Astrocyte of the hippocampus (primary cell): ENCODE measurements at places on chromosomes 1 and 21.
A peak's percentile ranks its signal among the peaks of the same experiment; 100 is the strongest.

DNA sequence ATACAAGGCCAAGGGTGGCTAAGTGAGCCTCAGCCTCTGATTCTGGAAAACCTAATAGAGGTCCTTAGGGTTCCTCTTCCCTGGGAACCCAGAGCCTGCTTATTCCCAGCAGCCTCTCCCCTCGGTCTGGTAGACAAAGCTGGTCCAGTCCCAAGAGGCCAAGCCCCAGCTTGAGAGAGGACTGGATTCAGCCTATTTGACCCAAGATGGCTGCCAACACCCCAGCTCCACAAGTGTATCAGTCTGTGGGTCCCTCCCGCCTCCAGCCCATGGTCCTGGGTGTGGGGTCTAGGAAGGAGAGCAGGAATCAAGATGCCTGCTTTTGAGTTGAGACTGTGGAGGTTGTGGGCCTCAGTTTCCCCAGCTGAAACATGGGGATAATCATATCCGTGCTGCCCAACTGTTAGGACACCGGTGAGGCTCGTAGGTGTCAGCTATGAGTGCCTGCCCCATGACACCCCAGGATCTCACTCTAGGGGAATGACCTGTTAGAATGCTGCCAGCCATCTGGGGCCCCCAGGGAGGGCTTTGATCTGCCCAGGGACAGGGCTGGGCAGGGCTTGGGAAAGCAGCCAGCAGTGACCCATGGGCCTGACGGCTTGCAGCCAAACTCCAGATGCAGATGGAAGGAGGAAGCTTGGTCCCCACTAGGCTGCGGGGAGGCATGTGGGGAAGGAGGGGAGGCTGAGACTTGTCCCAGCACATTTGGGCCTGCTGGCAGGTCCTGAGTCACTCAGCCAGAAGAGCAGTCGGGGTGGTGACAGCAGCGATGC lies 45.4 kb downstream of the NUAK2 start:
- DNase-seq = no peak

GRCh38 chr1:81618376-81618775 lies 182.4 kb upstream of the ADGRL2 start:
- no peak for DNase-seq

DNA sequence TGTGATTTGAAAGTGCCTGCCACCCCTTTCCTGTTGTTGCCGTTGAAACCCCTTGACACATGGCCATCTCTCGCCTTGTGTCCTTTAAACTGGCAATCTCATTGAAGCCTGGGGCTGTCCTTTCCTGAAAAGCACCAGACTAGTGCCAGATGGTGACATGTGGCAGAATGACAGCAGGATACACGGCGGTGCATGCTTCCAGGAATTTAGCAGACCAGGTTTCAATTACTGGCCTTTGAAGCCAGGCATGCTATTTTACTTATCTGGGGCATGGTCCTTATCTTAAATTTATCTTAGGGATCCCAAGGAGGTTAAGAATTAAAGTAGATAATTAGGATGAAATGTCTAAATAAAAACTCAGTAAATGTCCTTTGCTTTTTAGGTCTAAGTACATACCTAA lies 15.2 kb downstream of the PLPPR4 start:
- DNase-seq = no peak

GRCh38 chr1:7373876-7374562 lies 397.1 kb upstream of the VAMP3 start:
- peak; percentile 63 for DNase-seq

DNA sequence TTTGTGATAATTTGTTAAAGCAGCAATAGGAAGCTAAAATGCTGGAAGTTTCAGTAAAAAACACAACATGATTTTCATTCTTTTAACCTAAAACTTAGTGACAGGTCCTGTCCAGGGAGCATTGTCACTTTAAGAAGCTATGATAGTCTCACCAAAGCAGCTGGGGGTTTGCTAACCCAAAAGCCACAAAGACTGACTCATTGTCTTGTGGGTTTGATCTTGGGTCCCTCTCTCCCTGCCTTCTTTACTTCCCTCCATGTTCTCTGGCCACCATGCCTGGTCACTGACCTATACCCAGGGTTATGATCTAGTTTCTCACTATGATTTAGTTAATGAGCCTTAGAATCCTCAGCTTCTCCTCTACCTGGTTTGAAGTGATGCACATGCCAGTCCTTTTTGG lies 213.5 kb upstream of the PTGFR start:
- peak; percentile 65 for DNase-seq

DNA sequence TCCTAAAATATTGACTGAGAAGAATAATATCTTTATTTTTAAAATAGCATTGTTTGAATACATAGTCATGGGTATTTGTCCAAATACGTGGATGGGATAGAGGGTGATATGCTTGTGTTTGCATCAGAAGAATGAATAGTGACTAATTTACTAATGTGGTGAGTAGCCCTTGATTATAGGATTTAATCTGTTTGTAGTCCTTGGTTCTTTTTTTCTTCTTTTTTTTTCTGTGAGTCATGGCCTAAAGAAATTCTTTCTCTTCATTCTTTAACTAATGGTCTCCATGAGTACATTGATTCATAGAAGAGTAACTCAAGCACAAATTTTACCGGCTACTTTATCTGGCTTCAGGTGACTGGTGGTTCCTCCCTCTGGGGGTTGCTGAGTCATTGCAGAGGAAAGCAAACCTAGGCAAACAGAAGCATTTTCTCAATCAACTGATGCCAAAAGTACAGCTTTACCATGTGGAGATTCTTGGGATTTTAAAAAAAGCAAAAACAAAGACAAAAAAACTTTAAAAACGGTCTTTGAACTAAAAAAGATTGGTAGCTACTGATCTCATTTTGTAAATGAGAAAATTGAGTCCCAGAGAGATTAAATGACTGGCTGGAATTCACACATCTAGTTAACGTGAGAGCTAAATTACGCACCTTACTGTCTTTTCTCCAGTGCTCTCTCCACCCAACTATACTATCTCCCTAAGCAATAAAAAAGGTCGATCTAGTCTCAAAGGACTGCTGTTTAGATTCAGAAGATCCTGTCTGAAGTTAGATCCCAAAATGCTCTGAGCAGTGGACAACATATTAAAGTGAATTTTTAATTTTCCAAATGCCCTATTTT lies 40.5 kb downstream of the AK5 start:
- peak; percentile 92 for DNase-seq

DNA sequence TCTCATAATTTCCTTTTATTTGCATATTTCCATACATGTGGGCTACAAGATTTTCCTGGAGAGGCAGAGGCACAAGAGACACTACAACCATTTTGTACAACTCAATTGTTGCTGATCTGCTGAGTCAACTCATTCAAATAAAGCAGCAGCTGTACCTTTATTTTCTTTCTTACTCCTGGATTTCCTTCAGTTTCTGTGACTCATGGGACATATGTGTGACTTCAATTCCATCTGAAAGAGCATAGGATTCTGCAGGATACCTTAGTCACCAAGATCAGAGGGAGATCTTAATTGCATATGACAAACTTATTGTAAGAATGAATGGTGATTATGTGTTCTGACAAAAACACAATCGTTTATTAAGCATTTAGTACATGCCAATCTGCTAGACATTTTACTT lies 2219.4 kb downstream of the NCAM2 start:
- DNase-seq = no peak

DNA sequence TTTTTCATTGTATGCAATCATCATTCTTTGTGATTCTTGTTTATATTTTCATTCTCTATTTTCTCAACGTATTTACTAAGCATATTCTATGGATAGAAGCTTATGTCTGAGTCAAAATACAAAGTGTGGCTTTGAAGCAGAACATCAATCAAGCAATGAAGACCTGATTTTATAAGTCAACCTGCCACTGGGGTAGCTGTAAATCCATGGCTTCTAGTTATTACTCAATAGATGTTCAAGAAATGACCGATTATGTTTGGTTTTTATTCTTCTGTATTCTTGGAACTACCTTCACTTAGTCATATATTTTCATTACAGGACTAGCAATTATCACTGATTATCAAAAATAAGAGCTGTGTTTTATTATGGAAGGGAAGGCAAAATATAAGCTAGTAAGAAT lies 20.5 kb upstream of the PTGS2 start:
- no peak for DNase-seq

GRCh38 chr1:43304771-43305300 lies 4.1 kb downstream of the TIE1 start:
- no peak for DNase-seq

- peak; percentile 12 for DNase-seq
Measured at GRCh38 chr1:222233444-222234158, 314.3 kb downstream of the HHIPL2 start.

- no peak for DNase-seq
Measured at GRCh38 chr1:70902211-70902610, 145.4 kb downstream of the PTGER3 start.

DNA sequence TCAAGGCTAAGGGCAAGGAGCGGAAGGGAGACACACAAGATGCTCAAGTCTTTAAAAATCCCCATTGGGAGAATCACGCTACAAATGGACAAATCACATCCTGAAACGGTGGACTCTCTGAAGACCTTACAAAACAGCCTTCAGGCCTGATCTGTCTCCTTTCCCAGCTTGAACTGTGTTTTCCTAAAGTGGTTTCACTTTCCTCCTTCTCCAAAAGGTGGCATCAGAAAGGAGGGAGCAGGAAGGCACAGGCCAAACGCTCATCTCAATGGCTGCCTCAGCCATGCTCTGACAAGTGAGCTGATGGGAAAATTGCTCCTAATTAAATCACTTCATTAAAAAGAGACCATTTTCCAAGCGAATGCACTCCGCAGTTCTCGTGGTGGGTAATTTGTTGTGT lies 47.7 kb downstream of the UTP25 start:
- peak; percentile 82 for DNase-seq

- DNase-seq = no peak
Measured at GRCh38 chr21:45071874-45072737, 2.3 kb upstream of the ADARB1 start.

DNA sequence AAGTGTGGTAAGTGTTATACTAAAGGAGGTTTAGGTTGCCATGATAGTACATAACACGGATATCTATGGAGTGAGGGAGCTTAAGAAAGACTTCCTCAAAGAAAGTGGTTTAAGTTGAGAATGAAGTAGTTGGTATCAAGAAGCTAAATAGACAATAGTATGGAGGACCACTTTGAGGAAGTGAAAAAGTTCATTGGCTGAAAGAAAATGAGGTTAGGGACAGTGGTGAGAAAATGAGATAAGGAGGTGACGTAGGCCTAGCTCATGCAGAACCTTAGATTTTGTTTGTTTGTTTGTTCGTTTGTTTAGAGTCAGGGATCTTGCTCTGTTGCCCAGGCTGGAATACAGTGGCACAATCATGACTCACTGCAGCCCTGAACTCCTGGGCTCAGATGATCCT lies 72.2 kb upstream of the PPIH start:
- no peak for DNase-seq

- DNase-seq = peak; percentile 74
Measured at GRCh38 chr1:219329578-219329977, 155.9 kb downstream of the LYPLAL1 start.

DNA sequence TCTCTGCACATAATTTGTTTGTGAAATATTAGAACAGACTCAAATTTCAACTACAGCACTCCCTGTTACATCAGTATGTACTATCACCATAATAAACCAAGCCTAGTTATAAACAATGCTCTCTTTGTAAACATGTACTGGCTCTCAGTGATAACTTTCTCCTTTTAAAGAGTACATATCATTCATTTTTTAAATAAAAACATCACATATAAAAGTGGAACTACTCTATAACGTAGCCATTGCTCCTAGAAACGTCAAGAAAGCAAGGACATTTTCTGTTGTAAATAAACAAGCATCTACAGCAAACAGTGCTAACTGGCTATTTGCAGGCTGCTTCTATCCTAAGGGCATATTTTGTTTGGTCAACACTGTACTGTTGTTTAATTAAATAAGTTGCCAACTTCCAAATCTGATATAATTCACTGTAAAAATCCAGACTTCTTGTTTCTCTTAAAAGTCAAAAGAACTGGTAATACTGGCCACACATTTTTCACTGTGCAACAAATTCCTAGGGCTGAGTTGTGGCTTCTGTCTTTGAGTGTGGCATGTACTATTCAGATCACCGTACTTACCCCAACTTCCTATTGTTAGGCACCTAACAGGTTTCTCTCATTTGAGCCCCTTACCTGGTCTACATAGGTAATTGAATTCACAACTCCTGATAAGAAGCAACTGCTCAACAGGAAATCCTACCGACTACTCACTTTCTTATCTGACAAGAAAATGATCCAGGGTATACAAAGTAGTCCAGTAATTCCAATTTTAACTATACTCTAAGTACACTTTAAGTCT lies 111.9 kb downstream of the DENND1B start:
- DNase-seq = peak; percentile 30

GRCh38 chr1:108089477-108089876 lies 110.7 kb downstream of the SLC25A24 start:
- DNase-seq = no peak

DNA sequence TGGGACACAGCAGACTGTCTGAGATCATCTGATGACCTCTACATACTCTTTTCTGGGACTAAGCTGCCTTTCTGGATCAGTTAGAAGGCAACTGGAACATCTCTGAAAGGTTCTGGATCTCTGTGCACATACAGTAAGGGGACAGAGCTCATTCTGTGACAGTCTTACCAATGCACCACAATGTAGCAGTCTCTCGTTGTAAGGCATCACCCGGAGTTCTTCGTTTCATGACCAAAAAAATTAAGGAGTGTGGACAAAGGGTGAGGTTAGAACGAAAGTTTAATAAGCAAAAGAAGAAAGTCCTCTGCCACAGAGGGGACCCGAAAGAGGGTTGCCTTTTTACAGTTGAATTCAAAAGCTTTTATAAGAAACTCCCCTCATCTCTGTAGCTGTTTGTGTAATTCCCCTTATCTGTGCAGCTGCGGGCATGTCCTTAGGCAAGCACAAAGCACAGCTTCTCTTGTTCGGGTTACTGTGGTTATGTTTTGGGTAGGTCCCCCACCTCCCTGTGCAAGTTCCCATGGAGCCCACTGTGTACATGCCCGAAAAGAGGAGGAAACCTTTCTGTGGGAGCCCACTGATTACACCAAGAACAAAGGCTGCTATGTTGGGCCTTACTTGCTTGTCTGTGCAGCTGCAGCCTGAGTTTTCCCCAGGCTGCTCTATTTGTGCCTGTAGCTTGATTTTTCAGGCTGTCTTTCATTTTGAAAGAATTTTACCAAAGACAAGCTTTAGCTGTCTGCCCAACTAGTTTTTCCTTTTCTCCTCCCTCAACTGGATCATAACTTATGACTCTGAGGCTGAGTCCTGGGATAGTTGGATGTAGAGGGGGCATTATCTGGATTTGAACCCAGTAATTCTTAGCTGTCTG lies 53.1 kb upstream of the CACNA1E start:
- peak; percentile 2 for DNase-seq

DNA sequence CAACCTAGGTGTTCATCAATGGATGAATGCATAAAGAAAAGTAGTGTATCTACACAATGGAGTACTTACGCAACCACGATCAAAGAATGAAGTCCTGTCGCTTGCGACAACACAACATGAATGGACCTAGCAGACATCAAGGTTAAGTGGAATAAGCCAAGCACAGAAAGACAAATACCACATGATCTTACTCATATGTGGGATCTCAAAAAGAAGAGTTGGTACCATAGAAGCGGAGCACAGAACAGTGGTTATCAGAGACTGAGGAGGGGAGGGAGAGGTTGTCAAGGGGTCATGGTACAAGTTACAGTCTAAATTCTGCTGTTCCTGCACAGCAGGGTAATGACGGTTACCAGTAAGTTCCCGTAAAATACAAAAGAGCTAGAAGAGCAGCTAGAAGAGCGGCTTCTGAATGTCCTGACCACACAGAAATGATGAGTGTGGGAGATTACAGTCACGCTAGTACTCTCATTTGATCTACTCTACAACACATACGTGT lies 36.7 kb downstream of the NPHP4 start:
- DNase-seq = no peak
